A673 (cell line): ENCODE measurements at places on chromosomes 5 and 9. TPM values are rescaled to one million over a fixed set of nuclear protein-coding genes. Genes with fewer than 3 reads are reported as not detected.
A peak's percentile ranks its signal among the peaks of the same experiment; 100 is the strongest.

- H3K4me1 ChIP-seq = no peaks in the 10 kb centered on the region
- no peak overlapping the region for H3K4me3 ChIP-seq
- no peak for DNase-seq
- no peaks in the 10 kb centered on the region for H3K36me3 ChIP-seq
- H3K27ac ChIP-seq = no peak overlapping the region
These were observed 69.9 kb downstream of the STK10 start for GRCh38 chr5:172117977-172118701.

DNA sequence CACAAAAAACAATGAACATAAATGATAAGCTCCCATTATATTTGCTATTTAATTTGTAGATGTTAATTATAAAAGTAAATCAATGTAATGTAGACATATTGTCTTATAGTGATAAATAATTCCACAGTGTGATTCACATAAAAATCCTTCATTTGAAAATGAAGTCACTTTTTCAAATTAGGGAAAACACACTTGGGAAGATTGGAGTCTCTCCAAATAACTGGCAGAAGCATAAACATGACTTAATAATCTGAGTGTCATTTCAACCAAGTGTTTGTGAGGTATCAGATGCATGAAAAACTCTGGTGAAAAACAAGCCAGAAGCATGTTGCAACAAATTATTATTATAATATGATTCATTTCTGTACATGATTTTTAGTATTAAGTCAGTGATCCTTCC, 102.2 kb downstream of the CETN3 start:
- no peak overlapping the region for H3K4me3 ChIP-seq
- DNase-seq = no peak
- no peaks in the 10 kb centered on the region for H3K4me1 ChIP-seq
- H3K27ac ChIP-seq = no peak overlapping the region
- no peaks in the 10 kb centered on the region for H3K36me3 ChIP-seq

The SPATA31A5 gene
- not detected in 2 replicates for total RNA-seq

GRCh38 chr5:129629575-129629974, 118.3 kb upstream of the MINAR2 start:
- DNase-seq = no peak
- H3K4me1 ChIP-seq = no peaks in the 10 kb centered on the region

- DNase-seq = peak; percentile 7
- H3K27me3 ChIP-seq = no peaks in the 10 kb centered on the region
- H3K36me3 ChIP-seq = no peaks in the 10 kb centered on the region
- no peak overlapping the region for H3K27ac ChIP-seq
These were observed 530.3 kb downstream of the RASEF start for GRCh38 chr9:82532504-82533180.

The SMIM32 gene
- not detected in 2 replicates for total RNA-seq

The SLC6A3 gene
- total RNA-seq = not detected in 2 replicates

The NEUROG1 gene
- total RNA-seq = not detected in 2 replicates

DNA sequence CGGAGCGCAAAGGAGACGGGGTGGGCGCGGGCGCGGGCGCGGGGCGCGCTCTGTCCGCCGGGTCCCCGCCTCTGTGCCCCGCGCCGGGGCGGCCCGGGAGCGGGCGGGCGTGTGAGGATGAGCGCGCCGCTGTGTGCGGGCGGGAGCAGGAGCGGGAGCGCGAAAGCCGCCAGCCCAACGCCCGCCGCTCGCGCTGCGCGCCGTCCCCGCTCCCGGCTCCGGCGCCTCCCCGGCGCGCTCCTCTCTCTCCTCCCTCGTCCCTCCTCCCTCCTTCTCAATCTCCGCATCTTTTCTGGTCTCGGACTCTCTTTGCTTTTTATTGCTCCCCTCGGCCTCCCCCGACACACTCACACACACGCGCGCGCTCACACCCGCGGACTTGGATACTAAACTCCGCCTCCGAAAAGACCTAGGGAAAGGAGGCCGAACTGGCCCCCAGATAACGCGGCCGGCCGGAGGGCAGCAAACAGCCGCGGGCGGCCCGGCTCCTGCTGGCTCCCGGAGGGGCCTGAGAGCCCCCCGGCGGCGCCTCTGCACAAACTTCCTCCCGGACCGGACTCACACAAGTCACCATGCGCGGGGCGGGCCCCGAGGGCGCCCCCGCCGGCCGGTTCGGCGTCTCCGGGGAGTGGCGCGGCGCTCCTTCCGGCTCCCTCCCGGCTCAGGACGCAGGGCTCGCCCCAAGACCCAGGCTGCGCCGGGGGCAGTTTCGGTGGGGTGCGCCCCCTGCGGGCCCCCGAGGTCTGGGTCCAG, at the start of gene FIBCD1:
TSS of gene FIBCD1 (minus strand) at position 596 of the 753 bp plus-strand sequence. CDS start 640 bp downstream, outside the sequence.
- peaks cover 47% of the 10 kb centered on the region for H3K27me3 ChIP-seq
- H3K27ac ChIP-seq = no peak within 1 kb of the TSS
- peak within 1 kb of the TSS; percentile 55 for H3K4me3 ChIP-seq
- peak; percentile 45 for DNase-seq
